ENCODE measurements at places on chromosomes 2 and 18.

DNA sequence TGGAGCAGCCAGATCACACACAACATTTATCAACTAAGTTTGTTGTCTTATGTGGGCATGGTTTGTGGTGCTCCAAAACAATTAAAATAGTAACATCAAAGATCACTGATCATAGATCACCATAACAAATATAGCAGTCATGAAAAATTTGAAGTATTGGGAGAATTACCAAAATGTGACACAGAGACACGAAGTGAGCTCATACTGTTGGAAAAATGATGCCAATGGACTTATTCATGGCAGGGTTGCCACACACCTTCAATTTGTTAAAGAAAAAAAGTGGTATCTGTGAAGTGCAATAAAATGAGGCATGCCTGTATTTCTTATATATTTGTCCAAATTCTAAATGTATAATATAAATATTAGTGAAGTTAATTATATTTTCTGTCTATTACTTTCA lies 42.9 kb upstream of the CABYR start:
- DNase-seq = peak; percentile 33

DNA sequence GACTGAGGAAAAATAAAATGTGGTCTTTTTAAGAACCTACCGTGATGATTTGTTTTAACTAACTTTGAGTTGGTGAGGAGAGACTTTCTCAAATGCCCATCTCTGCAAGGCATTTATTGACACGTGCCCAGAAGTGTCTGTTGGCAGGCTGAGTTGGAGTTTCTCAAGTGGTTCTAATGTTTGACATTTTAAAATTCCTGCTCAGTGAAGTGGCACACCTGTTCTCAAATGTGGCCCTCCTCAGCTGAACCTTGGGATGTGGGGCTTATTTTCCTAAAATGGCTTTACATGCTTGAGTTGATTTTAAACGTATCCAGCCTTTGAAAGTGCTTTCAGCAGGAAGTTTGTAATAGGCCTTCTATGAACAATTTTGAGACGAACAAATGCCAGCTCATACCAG lies 876 bp upstream of the CAVIN2 start:
- no peak for DNase-seq

GRCh38 chr2:191150600-191151330 lies at the start of gene STAT4:
Gene STAT4, minus strand, starts transcription at chr2:191150994. Its CDS starts 2,791 bp downstream, at chr2:191148203.
- peak; percentile 48 for DNase-seq

DNA sequence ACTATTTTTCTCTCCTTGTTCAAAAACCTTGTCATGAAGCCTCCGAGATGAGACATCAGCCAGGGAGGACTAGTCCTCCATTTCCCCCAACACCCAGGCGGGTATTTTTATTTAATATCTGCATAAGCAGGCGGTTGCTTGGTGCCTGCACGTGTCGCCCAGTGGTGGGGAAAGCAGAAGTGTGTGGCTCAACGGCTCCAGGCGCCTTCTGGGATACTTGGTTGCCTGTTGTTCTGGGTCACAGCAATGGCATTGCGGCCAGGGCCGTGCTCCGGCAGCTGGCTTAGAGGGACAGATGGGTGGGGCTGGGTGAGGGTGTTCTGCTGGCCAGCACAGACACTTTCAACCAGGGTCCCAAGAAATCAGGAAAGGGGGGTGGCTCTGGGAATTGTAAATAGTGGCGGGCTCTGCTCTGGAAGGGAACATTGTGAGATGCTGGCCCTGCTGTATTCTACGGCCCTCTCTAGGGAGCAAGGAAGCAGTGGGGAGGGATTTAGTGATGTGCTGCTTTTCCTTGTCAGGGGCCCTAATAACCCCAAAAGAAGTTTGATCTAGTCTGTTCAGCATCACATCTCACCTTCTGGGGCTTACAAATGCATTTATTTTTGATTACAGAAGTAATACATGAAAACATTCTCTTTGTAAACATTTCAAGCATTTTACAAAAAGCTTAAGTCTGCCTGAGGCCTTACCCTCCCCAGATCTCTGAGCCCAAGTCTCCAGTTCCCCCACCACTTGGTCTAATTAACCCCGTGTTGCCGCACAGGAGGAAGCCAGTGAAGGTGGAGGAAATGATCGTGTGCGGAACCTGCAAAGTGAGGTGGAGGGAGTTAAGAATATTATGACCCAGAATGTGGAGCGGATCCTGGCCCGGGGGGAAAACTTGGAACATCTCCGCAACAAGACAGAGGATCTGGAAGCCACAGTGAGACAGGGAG lies 1.1 kb downstream of the VAMP8 start:
- DNase-seq = no peak
